CD8-positive, alpha-beta T cell (primary cell): ENCODE measurements at places on chromosomes 5 and 9.

- DNase-seq: no peak
Measured at GRCh38 chr5:110055302-110055701, 365.6 kb downstream of the MAN2A1 start.

GRCh38 chr5:160500786-160501779 is 79.4 kb downstream of the PTTG1 start:
- DNase-seq: no peak

DNA sequence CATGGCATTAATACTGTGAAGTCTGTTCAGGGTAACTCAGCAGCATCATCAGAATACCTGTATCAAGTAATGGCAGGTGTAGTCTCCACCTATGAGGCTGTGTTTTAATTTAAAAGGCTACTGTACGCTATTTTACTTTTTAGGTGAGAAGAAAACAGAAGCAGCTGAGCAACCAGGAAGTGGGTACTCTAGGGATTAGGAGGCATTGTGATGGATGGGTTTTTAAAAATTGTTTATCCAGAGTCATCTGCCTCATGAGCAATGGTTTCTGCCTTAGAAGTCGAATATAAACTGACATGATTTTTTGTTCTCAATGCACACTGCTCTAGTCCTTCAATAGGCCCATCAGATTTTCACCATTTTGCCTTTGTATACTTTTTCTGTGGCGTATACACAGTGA is 42.6 kb downstream of the PSIP1 start:
- no peak for DNase-seq

DNA sequence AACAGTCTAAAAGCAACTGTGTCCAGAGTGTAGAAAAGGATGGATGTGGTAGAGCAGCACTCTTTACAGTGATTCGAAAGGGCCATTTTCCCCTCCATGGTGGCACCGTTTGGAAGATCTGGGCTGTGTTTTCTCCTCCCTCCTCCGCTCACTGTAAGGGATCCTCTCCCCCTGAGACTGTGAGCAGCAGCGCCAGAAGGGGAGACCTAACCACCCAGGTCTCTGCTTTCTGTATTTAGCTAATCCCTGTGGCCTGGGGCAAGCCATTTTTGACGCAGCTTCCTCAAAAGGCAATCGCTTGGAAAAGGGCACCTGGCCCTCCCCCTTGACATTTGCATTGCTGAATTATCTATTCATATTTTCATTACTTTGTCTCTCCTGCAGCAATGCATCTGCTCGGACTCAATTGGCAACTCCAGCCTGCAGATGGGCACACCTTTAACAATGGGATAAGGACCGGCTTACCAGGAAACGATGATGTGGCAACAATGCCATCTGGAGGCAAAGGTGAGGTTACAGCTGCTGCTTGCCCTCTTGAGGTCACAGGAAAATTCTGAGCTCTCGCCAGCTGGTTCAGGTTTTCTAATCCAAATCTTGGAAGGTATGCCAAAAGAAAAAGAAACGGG is 244.3 kb upstream of the WWC1 start:
- DNase-seq: no peak

GRCh38 chr5:72441862-72442540 is 65.2 kb downstream of the ZNF366 start:
- DNase-seq: no peak

DNA sequence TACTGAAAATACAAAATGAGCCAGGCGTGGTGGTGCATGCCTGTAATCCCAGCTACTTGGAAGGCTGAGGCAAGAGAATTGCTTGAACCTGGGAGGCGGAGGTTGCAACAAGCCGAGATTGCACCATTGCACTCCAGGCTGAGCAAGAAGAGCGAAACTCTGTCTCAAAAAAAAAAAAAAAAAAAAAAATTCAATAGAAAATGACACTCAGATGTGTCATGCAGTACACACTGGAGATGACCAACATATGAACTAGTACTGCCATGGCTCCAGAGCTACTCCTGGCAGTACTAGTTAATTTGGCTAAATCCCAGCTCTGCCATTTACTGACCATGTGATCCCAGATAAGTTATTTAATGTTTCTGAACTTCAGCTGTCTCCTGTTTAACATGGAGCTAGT is 7.3 kb downstream of the ATOX1 start:
- DNase-seq: no peak
